Kidney glomerular epithelial cell (primary cell): ENCODE measurements at places on chromosomes 7 and 10.

- DNase-seq = no peak
These were observed 8.3 kb upstream of the GDF10 start for GRCh38 chr10:47291682-47292081.

DNA sequence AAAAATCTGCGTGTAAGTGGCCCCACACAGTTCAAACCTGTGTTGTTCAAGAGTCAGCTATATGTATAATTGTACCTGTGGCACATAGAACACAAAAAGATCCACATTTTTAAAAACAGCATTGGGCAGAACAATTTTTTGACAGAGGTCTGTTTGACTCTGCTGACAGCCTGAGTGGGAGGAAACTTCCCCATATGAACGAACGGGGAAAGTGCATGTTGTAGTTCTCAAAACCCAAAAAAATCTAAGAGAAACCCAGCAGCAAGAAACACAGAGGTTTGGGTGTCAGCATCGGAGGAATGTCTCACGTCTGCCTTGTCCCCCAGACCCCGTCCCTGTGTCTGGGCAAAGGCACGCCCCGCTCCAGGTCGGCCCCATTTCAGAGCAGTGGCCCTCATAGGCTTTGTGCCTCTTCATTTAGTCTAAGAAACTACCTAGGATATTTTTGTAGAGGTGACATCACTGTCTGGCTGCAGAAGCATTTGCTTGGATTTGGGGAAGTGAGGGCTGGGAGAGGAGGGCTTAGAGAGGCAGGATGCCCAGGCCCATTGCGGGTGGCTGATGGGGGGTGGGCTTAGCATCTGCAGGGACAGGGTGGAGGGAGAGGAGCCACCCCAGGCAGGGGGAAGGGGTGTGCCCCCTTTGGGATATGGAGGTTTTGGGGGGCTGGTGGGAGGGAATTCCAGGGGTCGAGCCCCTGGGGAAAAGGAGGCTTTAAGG lies 11.0 kb downstream of the CUX1 start:
- no peak for DNase-seq

DNA sequence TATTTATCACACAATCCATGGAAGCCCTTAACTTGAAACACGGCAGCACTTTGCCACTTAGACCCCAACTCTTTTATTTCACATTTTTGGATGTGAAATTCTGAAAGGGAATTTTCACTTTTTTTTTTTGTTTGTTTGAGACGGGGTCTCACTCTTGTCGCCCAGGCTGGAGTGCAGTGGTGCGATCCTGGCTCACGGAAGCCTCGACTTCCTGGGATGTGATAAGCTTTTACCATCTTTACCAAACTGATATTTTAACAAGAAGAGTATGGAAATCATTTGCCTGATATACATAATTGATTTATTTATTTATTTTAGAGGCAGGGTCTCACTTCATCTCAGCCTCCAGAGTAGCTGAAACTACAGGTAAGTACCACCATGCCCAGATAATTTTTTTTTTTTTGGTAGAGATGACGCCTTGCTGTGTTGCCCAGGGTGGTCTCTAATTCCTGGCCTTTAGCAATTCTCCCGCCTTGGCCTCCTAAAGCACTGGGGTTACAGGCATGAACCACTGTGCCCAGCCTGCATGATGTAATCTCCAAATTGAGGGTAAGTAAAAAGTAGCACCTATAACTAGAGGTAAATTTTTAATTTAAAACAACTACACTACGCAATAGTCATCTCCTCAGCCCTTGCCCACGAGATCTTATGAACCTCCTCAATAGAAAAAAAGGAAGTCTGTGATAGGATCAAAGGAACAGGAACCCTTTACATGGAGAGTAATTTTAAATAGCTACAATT lies 180.7 kb upstream of the KLF14 start:
- DNase-seq = no peak

- DNase-seq = no peak
These were observed 185.0 kb downstream of the TCERG1L start for GRCh38 chr10:131126321-131127137.

- no peak for DNase-seq
These were observed 126.4 kb downstream of the CCDC3 start for GRCh38 chr10:12875100-12875499.

- no peak for DNase-seq
These were observed 23.3 kb downstream of the PRPS1L1 start for GRCh38 chr7:18004372-18004771.

DNA sequence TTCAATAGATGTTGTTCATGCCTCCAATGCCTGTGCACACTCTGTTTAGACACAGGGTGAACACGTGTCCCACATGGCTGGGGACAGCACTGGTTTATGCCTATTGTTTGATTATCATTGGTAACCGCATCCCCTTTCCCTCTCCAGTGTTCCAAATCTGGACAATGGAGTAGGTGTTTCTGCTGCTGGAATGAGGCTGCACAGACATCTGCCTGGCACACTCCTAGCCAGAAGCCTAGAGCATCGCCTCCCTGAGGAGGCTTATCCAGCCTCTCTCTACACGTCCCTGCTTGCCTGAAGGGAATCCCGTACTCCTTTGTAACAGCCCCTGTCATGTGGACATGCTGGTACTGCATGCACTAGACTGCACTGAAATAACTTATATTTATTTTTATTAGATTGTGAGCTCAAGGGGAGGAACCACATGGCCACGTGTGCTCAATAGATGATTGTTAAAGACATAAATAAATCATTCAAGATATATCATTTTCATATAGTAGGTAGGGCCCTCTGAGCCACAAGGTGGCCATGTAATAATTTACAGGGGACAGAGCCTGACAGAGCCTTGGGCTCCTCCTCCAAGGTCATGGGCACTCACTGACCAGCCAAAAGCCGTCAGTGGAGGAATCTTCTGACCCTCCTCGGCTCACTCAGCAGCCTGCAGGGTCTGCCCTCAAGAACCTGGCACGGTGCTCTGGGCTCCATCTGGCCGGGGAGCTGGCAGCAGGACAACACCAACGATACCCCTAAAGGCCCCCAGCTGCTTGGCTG lies 310.9 kb upstream of the ZNF32 start:
- no peak for DNase-seq

DNA sequence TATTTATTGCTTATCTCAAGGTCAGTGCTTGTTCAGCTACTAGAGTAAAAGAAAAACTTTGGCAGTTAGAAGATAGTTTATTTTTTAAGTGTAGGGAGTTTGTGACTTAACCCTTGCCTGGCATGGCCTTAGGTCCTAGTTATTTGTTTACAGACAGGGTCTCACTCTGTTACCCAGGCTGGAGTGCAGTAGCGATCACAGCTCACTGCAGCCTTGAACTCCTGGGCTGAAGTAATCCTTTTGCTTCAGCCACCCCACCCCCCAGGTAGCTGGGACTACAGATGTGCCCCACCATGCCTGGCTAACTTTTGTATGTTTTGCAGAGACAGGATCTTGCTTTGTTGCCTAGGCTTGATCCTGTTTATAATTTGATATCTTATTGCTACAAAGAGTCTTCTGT lies 4.2 kb downstream of the ANLN start:
- DNase-seq = no peak

DNA sequence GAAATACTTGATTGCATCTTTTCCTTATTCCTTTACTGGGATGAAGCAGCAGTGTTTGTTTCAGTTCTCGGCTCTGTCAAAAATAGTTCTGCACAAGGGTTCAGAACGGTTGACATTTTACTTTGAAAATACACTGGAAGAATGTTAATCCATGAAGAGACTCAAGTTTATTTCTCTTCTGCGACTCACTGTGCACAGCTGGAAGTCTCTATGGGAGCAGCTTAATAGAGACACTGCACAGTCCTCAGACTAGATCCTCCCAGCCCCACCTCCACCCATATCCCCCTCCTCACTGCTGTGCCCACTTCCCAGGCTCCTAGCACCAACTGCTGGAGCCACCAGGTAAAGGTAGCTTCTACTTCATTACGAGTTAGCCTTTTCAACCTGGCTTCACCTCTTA lies 517.8 kb downstream of the GRID1 start:
- DNase-seq = no peak

DNA sequence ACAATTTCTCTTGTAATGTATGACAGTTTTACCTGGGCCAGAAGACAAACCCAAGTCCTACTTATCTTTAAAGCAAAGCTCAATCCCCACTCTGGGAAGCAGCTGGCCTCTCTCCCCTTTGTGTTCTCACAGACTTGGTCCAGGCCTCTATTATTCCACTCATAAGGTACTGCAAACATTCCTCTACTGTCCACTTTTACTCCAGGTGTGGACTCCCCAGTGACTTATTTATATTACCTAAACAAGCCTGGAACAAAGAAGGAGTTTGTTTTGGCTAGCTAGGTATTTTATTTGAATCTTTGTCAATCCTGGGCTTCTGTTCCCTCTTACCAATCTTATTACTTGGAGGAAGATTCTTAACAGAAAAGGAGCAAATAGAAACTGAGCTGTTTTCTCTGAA lies 163.5 kb downstream of the SKAP2 start:
- DNase-seq = no peak

DNA sequence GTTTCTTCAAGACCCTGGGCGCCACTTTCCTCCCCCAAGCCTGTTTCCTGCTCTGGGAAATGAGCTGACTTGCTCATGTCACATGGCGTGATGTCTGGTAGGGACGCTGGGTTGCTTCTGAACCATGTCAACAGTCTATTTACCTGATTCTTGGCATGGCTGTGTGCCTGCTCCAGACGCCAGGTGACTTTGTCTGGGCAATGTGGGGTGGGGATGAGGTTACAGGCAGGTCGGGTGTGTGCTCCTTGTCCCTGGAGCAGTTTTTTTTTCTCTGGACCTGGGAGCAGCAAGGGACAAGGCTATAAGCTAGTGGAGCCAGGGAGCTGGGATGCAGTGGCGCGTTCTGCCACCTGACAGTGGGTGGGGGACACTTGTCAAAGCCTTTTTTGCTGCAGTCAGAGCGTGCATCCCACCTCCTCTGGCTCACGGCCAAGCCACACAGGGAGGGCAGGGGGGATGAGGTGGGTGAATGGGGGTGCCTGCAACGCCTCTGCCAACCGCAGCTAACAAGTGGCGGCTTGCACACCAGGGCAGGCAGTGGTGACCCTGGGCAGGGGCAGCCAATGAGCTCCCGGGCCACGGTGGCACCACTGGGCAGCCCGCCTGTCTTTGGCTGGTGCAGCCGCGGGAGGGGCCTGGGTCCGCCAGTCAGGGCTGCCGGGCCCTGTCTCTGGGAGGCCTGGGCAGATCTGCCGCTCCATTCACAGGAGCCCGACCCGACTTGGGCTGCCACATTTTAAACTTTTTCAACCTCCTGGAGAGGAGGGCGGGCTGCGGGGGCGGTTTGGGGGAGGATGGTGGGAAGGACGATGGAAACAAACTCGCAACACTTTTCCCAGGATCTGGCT lies 22.9 kb downstream of the DNAJB12 start:
- DNase-seq = peak; percentile 58

DNA sequence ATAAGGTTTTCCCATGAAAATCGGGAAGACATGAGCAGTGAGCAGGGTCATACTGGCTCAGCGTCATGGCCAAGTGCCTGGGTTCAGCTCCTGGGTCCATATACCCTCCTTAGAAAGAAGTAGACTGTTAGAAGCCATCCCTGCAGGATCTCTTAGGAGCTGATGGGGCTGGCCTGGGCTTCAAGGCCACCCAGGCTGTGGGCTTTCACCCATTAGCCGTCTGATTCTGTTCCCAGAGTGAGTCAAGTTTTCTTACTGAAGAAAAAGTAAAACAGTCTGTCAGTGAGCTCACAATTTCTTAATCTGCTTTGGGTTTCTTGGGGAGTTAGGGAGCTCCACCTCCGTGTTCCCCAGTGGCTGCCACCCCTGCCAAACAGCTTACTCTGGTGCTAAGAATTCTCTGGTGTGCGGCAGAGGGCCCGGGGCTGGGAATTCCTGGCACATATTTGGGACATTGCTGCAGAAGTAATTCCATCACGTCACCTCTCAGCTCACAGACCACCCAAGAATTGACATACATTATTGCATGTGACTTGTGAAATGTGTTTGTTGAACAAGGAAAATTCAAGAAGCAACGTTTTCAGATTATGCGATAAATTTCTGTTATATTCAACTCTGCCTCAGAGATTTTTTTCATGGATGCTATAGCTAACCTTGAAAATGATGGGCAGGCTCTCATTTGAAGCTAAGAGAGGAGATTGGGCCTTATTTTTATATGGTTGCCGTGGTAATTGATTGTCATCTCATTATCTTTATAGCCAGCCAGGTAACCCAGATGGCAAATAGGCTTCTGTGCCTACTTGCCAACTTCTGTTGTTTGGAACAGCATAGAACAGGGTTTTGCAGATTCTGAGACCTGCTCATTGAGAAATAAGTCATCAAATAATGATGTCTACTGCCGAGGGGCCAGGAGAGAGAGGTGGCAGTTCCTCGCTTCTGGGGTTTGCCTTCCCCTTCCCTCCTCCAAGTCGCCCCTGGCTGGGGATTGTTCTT lies 166.4 kb downstream of the CHN2 start:
- no peak for DNase-seq

- no peak for DNase-seq
These were observed 22.6 kb upstream of the SMIM30 start for GRCh38 chr7:113140956-113141355.

GRCh38 chr10:2908851-2909630 lies 158.3 kb upstream of the PFKP start:
- no peak for DNase-seq

DNA sequence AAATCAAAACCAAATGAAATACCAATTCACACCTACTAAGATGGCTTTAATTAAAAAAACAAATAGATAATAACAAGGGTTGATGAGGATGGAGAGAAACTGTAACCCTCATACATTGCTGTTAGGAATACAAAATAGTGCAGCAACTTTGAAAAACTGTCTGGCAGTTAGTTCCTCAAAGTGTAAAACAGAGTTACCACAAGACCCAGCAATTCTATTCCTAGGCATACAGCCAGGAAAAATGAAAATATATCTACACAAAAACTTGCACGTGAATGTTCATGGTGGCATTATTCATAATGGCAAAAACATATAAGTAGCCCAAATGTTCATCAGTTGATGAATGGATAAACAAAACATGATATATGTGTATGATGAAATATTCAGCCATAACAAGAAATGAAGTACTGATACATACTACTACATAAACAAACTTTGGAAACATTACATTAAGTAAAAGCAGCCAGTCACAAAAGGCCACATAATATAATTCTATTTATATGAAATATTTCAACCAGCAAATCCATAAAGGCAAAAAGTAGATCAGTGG lies 83.5 kb downstream of the BRAF start:
- DNase-seq = no peak
